Left ventricle myocardium inferior (tissue), 1 donor: ENCODE measurements at places on chromosomes 3 and 15. TPM values are rescaled to one million over a fixed set of nuclear protein-coding genes. Genes with fewer than 3 reads are reported as not detected.

Gene GABRR3
- total RNA-seq, result not detected

GRCh38 chr15:50390554-50391264, 33.5 kb upstream of the USP8 start:
- no peaks in the 10 kb centered on the region for H3K4me1 ChIP-seq
- no peaks in the 10 kb centered on the region for H3K27me3 ChIP-seq
- no peaks in the 10 kb centered on the region for H3K36me3 ChIP-seq
- DNase-seq, result no peak

Gene ADAMTS9
- total RNA-seq, result 14.7 TPM

Gene AQP9
- 0.77 TPM for total RNA-seq

GRCh38 chr3:198107840-198108734, 148.1 kb downstream of the LMLN start:
- no peak overlapping the region for H3K27ac ChIP-seq
- H3K4me3 ChIP-seq, result no peak overlapping the region
- no peaks in the 10 kb centered on the region for H3K36me3 ChIP-seq
- peaks cover 2% of the 10 kb centered on the region for H3K4me1 ChIP-seq
